Liver (tissue), 10 donors: ENCODE measurements at places on chromosomes 7 and 10.

DNA sequence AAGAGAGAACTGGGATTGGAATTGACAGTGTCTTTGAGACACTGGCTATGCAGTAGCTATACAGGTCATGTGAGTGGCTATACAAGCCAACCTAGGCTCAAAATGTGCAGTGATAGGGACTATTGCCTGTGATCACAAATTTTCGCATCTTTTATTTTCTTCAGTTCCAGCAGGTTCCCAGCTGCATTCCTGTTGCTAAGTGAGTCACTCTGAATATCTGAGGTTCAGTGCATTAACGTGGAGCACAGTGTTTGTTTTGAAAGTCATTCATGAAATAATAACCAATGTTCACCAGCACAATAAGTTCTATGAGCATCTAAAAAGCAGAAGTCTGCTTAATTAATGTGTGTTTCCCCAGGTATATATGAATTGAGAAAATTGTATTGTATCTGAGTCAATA lies 1236.0 kb upstream of the CELF2 start:
- DNase-seq = no peak

- DNase-seq = no peak
These were observed 150.4 kb downstream of the MAD1L1 start for GRCh38 chr7:2082139-2082998.

DNA sequence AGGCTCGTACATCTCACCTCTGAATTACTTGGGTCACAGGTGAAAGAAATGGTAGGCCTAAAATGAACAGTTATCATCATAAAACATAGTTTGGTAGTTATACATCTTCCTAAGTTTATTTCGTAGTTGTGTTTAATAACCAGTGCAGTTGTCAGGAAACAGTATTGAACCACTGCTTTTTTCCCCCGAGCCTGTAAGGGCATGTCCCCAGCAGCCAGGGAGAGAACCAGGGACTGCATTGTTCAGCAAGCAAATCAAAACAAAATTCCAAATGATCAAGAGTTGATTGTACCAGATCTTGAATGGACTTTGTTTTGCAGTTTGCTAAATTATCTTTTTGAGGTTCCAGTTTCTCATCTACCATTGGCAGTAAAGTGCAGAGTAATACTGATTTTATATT lies 2.4 kb downstream of the EIF4H start:
- no peak for DNase-seq

DNA sequence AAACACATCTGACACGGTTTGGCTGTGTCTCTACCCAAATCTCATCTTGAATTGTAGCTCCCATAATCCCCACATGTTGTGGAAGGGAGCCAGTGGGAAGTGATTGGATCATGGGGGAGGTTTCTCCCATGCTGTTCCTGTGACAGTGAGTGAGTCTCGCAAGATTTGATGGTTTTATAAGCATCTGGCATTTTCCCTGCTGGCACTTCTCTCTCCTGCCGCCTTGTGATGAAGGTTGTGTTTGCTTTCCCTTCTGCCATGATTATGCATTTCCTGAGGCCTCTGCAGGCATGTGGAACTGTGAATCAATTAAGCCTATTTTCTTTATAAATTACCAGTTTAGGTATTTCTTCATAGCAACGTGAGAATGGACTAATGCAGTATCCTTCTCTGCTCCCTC lies 5.9 kb upstream of the HTR5A start:
- DNase-seq = no peak

DNA sequence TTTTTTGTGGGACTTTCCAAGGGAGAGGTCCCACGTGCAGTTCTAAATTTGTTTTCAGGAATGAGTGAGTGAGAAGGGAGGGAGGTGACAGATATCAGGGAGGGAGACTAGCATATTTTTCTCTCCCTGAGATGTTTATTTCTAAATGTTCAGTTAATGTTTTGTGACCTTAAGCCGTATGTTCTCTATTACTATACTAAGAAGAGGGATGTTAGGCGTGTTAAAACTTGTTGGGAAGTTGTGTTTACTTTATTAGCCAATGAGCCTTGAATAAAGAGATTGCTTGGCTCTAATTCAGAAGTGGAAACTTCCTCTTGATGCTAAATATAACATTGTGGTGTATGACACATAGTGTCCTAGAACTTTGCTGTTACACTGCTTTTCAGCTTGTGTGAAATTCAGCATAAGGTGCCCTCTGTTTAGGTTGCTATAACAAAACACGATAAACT lies 37.3 kb downstream of the DNAH11 start:
- DNase-seq = no peak

DNA sequence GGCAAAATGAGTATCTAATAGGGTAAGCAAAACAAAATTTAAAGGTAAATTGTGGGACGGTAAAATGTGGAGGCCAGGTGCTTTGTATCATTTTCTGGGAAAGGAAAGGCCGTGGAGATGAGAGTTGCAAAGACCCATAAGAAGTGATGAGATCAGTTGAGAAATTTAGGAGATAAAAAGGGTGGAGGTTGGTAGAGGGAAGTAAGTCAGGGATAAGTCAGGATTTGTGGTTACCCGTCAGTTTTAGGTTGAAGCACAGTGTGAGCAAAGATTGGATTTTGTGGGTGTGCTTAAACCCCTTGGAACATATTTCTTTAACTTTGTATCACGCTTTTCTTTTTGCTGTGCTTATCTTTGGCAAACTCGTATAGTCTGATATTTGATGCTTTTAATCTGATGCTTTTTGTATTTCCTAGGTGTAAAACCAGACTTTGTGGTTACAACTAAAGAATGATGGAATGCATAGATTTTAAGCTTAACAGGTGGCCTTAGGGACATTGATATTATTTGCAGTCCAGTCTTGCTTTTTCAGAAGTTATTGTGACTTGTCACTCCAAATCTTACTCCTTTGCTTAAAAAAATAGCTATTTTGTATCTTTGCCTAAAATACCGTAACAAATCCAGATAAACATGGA lies 1.2 kb downstream of the BTRC start:
- no peak for DNase-seq

- no peak for DNase-seq
These were observed 72.1 kb downstream of the WNT2 start for GRCh38 chr7:117250801-117251200.

GRCh38 chr10:43237631-43238446 lies 29.0 kb downstream of the RASGEF1A start:
- no peak for DNase-seq

- DNase-seq = no peak
These were observed 36.1 kb downstream of the ABRAXAS2 start for GRCh38 chr10:124837687-124838086.

GRCh38 chr7:142800699-142801260 lies 30.0 kb downstream of the PRSS2 start:
- DNase-seq = peak; percentile 16

GRCh38 chr7:25831831-25832411 lies 320.1 kb upstream of the NFE2L3 start:
- DNase-seq = no peak

DNA sequence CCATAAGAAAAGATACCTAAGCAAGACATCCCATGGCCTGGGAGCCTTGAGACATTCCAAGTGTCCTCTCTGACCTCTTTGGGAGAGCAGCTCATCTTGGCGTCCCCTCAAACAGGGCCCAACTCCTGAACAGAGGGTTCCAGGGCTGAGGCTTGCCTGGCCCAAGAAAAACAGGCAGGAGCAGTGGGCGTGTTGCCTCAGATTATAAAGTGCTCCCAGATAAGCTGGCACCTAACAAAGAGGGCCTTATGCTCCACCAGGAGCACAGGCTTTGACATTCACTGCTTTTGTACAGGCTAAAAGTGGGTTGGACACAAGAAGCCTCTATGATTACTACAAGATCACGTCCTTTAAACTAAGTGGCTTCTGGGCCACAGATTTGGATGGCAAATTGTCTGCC lies 193.1 kb downstream of the FGFR2 start:
- DNase-seq = no peak

GRCh38 chr7:130393841-130394411 lies 13.6 kb downstream of the CPA1 start:
- no peak for DNase-seq

- no peak for DNase-seq
These were observed 16.8 kb downstream of the VIM start for GRCh38 chr10:17244700-17245365.

DNA sequence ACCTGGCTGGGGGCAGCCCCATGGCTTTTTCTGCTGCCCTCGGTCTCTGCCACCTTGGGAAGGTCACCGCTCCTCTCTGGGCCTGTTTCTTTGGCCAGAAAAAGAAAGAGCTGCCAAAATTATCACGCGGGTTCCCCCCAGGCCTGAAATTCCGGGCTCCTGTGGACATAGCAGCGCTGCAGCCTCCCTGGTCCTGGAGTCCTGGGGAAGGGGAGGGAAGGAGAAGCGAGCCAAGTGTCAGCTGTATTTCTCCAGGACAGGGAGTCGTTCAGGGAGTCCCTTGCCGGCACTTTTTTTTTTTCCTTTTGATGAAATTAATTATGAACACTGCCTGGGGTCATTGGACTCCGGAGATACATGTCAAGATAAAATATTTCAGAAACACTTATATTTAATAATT lies 152.3 kb upstream of the GPR26 start:
- DNase-seq = no peak

- no peak for DNase-seq
These were observed 89.7 kb upstream of the ZPBP start for GRCh38 chr7:50182759-50183158.

GRCh38 chr10:102868911-102869257 lies 386 bp upstream of the AS3MT start:
- DNase-seq = no peak

- DNase-seq = no peak
These were observed 1.4 kb downstream of the MXI1 start for GRCh38 chr10:110208614-110209453.

- DNase-seq = no peak
These were observed 9.1 kb downstream of the LANCL2 start for GRCh38 chr7:55374213-55374612.

- DNase-seq = no peak
These were observed 34.4 kb downstream of the DLG5 start for GRCh38 chr10:77892021-77892739.

DNA sequence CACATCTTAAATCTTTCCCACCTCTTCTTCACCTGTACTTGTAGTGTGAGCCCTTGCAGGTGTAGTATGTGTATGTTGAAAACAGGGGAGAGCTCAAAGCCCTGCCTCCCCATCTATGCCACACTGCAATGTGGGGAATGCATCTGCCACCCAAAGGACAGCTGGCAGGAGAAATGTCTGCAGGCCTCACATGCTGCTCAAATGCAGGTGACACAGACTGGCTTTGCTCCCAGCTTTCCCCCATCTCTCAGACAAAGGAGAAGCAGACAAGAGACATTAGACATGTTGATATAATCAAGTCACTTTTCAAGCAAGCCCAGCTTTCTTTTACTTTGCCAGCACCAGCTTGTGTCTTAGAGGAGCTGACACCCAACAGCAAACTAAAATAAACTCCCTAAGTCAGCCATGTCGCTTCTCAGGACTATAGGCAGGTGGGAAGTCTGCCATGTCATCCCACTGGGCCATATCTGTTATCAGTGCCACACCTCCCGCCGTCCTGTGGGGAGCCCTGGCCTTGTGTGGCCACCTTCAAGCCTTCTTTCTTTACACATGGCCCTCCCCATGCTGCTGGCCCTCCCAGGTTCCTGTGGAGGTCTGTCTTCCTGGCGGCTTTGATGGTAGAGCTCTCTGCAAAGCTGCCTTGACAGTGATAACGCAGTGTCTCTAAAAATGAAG lies 102.1 kb downstream of the CXCL12 start:
- no peak for DNase-seq
